Stimulated activated naive CD4-positive, alpha-beta T cell treated with Interleukin-2 at 50 U/mL for 16 hours (primary cell): ENCODE measurements at places on chromosomes 13 and 19.

GRCh38 chr13:41541142-41541938 is 84.0 kb downstream of the RGCC start:
- no peak for DNase-seq

DNA sequence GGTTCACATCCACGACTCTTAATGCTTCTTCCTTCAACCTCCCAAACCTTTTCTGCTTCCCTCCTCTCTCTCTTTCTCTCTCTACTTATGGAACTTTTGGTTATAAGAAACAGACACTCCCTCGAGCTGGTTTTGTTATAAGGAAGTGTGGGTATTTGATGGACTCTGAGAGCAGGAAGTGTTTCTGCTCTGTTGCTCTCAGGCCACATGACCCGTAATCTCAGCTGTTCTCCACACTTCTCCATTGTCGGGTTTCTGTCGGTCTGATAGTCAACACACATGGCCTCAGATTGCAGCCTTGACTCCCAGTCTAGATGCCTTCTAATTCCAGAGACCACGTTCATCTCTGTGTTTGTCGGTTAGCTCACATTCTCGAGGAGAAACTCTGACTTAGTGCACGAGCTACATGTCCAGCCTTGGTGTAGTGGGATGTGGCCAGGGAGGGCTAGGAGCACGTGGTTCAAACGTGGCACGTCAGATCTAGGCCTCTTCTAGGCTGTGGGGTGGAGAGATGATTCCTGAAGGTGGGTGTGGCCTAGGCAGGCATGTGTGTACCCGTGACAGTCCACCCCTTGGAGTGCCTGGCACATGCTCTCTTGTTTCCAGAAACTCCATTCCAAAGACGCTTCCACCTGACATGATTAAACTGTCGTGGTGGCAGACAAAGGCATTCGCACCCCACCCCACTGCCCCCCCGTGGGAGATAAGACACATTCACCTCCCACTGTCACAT is 26.3 kb downstream of the CNFN start:
- no peak for DNase-seq

GRCh38 chr13:48236528-48237353 is 3.7 kb downstream of the ITM2B start:
- no peak for DNase-seq

DNA sequence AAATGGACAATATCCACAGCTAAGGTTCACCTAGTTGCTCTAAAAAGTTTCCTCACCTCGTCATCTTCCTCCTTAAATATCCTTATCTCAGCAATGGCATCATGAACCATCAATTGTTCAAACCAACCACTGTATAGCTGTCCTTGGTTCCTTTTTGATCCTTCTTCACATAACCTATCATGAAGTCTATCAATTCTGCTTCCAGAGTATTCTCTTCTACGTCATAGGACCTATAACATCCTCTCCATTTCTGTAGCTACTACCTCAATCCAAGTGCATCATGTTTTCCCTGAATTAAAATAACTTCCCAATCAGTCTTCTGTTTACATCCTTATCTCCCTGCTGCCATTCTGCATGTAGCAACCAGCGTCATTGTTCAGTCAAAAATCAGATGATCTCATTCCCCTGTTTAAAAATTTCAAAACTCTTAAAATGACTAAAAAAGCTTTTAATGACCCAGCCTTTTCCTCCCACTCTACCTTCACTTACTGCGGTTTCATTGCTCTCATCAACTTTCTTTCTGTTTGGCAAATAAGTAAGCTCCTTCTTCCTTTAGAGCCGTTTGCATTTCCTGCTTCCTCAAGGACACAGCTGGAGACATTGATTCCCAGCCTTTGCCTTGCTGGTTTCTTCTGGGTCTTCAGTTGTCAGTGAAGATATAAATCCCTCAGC is 223.9 kb upstream of the MIR17HG start:
- no peak for DNase-seq

DNA sequence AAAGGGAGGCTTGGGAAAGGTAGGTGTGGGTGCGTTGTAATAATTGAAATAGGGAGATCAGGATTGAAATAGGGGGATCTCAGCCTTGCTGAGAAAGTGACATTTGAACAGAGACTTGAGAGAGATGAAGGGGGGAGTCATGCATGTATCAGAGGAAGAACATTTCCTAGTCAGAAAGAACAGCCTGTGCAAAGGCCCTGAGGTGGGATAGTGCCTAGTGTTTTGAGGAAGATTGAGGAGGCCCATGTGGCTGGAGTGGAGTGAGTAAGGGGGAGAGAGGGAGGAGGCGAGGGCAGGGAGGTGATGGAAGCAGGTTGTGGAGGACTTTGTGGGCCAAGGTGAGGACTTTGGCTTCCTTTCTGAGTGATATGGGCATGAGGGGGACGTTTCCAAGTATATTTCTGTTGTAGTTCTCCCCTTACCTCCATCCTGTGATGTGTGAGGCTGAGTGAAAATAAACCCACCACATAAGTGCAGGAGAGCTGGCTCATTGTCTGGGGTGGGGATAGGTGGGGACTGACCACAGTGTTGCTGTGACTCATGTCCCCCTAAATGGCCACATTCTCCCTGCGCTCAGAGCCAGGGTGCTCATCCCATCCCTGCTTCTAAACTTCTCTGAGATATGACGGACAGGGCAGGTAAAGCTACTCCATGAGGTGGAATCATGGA is 17.8 kb downstream of the ACTL9 start:
- no peak for DNase-seq

GRCh38 chr13:66369666-66370065 is 860.5 kb downstream of the PCDH9 start:
- no peak for DNase-seq
